Suppressor macrophage (primary cell): ENCODE measurements at places on chromosomes 7 and 10.

- no peak for DNase-seq
These were observed 6.3 kb downstream of the RINT1 start for GRCh38 chr7:105538339-105538738.

DNA sequence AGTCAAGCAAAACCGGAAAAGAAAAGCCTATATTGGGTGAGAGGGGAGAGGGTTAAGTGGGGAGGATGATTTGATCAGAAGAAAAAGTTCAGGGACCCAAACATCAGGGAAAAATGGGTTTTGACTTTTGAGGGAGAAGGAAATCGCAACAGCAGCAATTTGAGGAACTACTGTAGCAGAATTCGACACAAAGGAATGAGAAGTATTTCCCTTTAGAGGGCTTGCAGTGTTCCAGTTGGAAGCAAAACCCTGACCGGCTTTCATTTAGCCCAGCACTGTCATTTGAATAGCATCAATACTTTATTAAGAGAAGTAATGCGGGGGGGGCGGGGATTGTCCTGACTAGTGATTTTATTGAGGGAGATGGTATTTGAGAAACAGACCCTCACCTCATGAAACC, 37.2 kb upstream of the GATA3 start:
- no peak for DNase-seq

- no peak for DNase-seq
These were observed 25.7 kb upstream of the LMBR1 start for GRCh38 chr7:156918635-156919034.

- no peak for DNase-seq
These were observed 356.4 kb upstream of the VWC2 start for GRCh38 chr7:49417034-49417433.

DNA sequence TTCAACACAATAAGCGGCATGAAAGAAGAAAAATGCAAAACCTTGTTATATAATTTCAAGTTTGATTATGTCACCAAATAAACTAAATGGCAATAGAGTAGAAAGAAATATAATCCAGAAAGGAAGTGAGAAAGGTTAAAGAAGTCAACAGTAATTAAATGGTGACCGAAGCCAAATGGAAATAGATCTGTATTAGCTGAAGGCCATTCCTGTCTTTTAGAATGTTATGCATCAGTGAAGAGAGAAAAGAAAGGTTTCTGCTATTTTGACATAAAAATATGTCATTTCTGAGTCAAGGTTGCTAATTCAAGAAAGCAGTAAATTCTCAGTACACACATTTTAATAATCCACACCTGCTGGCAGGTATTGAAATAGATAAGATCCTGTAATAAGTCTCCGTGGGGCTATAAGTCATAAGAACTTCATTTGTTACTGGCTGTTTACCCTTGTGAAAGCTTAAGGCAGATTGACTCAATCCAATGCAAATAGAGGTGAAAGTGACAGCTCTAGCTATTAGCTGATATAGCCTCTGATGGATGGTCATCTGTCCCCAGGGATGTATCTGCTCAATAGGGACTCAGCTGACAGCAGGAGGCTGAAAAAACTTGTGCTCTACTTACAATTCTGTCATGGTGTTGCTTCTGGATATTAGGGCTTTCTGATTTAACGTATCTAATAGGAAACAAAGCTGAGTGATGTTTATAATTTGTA, 152.1 kb downstream of the FZD1 start:
- DNase-seq = no peak

DNA sequence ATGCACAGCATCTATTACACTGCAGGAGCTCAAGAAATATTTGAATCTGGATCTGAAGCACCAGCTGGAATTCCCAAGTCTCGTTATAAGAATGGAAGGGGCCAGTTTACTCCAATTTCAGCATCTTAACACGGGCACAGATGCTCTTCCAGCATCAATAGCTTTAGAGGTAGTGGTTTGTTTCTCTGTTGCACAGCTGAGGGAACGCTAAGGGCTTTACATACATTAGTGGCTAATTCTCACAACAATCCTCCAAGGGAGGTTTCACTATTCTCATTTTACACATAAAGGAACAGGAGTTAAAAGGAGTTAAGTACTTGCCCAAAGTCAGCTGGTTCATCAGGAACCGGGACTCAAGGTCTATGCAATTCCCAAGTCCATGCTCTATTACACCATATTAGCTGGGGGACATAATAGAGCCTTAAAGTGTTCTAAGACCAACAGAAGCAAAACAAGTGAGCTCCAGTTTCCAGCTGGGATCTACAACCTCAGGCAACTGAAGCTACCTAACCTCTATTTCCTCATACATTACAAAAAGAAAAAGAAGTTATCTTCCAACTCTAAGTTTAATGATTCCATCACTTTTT, 9.9 kb downstream of the XPNPEP1 start:
- DNase-seq = no peak

GRCh38 chr10:52889611-52890010, 117.0 kb upstream of the MBL2 start:
- DNase-seq = no peak
